NCI-H1436 treated with DMSO at 0.1 percent for 48 hours (cell line): ENCODE measurements at places on chromosomes 16 and 17.

DNA sequence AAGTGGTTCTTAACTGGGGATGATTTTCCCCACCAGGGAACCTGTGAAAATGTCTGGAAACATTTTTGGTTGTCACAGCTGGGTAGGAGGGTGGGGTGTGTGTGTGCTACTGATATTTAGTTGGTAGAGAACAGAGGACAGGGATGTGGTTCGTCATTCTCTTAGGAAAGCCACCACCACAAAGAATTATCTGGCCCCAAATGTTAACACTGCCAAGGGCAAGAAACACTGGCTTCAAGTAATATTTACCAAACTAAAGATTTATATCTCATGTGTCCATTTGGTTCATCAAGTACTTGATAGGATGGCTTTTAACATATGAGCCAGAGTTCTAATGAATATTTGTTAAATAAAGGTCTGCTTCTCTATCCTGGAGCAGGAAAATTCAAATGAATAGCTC is 19.5 kb downstream of the MPHOSPH6 start:
- DNase-seq = no peak

DNA sequence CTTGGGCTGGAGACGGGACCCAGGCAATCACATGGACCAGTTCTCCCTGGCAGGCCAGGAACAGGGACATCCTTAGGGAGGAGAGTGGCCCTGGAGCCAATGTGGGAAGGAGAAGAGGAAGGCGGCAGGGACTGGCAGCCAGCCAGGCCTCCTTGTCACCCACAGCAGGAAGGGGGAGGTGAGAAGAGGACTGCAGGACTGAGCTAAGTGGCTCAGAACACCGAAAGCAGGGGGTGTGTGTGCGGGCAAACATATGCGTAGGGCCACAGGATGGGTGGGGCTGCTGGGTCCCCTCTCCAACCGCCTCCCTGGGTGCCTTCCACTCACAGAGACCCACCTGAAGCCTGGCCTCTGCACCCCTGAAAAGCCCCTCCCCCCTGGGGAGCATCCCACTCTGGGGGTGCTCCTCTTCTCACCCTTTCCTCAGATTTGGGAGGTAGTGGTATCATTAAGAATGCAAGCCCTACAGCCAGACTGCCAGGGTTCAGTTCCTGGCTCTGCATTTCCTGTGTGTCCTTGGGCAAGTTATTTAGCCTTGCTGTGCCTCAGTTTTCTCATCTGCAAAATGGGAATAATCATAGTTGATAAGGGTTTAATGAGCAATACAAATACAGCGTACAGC is 8.1 kb downstream of the PNMT start:
- peak; percentile 75 for DNase-seq

GRCh38 chr16:72098936-72099335 is 5.3 kb downstream of the DHX38 start:
- DNase-seq = no peak

DNA sequence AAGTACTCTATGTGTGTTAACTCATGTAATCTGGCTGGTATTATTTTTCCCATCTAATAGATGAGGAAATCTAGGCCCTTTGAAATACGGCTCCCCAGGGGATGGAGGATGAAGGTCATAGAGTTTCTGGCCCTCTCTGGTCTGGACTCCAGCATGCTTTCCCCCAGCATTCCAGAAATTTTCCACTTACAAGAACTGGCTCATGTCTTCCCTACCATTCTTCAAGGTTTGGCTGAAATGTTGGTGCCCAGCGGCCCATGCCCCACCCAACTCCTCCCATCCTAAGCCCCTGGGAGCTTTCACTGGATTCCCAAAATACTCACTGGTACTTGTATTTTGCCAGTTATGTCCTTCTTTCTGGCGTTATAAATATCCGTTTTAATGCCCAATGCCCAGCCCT is 237.5 kb upstream of the NLRP1 start:
- no peak for DNase-seq

DNA sequence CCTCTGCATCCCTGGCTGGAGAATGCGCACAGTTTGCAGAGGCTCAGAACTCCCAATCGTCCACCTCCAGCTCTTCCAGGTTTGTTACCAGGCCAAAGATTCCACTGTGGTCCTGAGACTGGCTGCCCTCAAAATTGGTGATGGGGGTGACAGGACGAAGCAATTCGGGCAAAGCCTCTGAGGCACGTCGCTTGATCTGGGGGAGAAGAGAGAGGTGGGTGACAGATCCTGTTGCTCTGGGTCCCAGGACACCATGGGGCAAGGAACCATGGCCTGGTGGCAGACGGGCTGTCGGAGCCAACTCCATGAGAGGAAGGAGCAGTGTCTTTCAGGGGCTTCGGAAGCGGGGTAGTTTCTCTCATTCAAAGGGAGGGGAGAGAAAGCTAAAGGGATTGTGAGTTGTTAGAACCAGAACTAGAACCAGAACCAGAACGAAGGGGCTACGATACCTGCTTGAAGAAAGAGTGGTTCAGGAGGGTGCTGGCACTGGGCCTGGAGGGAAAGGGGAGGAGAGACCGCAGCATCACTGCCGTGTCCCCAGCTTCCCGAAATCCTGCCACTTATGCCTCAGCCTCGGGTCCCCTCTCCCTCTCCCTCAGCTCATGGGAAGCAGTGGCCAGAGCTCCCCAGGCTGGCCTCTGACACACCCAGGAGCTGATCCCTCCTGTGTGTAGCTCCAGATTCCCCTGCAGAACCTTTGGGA is 3.8 kb upstream of the LIMD2 start:
- DNase-seq = no peak
